GM12892 (cell line): ENCODE measurements at places on chromosomes 11 and 22.

- no peak for DNase-seq
Observed at GRCh38 chr11:112467721-112468120, 207.1 kb upstream of the PLET1 start.

DNA sequence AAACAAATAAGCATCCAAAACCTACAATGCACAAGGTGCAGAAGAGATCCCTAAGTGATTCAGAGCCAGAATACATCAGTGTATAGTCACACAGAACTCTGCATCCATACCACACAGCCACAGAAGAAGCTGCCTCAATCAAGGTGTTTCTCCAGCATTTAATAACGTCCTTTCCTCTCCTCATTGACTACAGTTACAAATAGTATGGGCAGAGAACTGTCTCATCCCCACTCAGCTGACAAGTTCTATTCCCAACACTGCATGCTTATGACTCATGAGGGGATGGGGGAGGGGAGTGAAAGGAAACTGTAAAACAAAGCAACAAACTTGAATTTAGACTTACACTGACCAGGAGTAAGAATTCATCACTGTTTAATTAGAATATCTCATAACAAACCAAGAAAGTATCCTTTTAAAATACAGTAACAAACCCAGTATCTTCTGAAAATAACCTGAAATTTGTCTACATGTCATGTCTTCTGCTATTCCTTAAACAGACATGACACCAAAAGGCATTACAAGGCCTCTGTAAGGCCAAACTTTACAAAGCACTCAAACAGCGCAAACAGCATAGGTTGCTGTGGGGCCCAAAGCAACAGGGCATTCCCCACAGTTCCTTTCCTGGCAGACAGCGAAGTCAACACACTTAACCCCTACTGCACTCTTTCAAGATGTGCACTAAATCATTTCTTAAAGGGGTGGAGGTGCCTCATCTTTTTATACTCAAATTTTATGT lies 29.3 kb downstream of the CELF1 start:
- DNase-seq: no peak

DNA sequence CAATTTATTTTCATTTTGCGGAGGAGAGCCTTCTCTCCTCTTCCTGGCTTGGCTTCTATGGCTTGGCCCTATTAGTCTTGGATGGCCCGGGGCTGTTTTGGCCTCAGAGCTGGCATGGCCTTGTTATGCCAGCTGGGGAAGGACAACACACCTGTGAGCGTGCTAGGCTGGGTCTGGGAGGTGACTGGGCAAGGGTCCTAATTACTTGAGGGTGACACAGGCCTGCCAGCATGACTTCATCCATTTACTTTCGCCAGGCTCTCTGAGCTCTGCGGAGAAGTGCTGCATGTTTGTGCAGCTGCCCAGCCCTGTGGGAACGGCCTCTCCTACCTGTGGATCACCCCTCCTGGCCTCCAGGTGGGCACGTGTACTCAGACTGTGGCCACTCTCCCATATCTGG lies 153.6 kb downstream of the SNX19 start:
- no peak for DNase-seq

GRCh38 chr22:35627267-35628041 lies 10.3 kb upstream of the MB start:
- DNase-seq: no peak

DNA sequence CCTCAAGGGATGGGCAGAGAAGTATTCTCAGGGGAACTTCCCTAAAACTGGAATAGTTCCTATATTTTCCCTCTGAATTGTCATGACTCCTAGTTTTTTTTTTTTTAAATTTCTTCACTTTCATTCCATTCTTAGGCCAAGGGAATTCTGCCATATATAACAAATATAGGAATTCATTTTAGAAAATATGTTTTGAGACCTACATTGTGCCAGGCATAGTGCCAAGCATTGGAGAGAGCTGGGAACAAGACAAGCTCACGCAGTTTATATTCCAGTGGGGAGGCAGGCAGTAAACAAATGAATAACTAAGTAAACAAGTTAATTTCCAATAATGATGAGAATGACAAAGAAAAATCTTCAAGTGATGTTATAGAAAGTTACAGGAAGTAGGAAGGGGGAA lies 2.6 kb upstream of the NPTXR start:
- no peak for DNase-seq

- no peak for DNase-seq
Observed at GRCh38 chr11:73461964-73462363, 85.8 kb downstream of the RELT start.

- no peak for DNase-seq
Observed at GRCh38 chr11:60834742-60835533, 7.0 kb upstream of the CCDC86 start.

DNA sequence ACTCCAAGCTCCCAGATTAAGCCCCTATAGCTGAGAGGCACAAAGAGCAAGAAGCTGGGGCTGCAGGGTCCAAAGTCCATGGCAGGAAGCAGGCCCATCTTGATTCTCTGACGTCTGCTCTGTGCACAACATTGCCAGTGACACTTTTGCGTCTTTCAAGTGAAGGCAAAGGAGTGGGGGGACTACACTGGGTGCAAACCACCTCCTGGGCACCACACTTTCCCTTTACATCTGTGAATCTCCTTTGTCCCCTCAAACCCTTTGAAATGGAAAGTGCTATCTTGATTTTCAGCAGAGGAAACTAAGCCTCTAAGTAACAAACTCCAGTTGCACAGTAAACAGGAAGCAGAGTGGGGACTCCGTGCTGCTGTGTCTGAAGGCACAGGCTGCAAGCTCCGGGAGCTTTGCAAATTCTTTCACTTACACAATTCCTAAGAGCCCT lies 428.0 kb downstream of the LARGE1 start:
- no peak for DNase-seq

GRCh38 chr11:112579282-112579681 lies 318.6 kb upstream of the PLET1 start:
- no peak for DNase-seq

- DNase-seq: no peak
Observed at GRCh38 chr22:49800408-49801238, 27.1 kb downstream of the BRD1 start.

GRCh38 chr22:26072621-26073020 lies 96.6 kb upstream of the SEZ6L start:
- no peak for DNase-seq

DNA sequence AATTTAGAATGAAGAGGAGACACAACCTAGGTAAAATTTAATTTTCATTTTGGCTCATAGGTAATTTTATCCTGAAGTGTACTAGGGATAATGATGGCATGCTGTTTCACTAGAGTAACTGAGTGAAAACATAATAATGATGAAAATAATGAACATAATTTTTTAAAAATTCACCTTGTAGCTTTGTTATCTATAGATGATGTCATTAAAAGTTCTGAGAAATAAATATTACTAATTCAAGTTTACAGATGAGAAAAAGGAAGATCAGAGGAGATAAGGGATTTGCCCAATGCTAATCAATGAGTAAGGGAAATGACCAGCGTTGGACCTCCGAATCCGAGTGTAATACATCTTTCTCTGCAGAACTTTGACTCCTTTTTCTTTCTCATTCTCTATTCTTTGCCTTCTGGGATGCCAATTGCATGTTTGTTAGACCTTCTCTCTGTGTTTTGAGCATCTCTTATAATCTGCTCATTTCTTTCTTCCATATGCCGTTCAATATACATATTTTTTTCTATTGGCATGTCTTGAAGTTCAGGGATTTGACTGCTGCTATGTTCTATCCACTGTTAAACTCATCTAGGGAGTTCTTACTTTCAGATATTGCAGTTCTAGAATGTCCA lies 186.5 kb downstream of the SNX19 start:
- no peak for DNase-seq

DNA sequence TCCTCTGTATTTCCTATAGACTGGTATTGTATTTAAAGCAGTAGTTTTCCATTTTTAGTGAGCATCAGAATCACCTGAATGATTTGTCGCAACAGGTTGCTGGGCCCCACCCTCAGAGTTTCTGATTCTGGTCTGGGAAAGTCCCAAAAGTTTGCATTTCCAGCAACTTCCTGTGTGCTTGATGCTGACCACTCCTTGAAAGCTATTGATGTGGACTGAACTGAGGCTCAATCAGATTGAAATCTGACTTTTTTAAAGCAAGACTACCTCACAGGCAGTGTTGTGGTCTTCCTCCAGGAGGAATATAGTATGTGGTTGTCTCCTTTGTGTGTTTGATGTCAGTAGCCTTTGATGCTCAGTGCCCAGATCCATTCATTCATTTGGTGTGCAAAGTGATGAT lies 17.2 kb upstream of the MPZL2 start:
- no peak for DNase-seq

GRCh38 chr22:10780281-10780680 lies 4747.7 kb upstream of the OR11H1 start:
- no peak for DNase-seq

GRCh38 chr22:36641902-36642640 lies 61.5 kb downstream of the CACNG2 start:
- no peak for DNase-seq

DNA sequence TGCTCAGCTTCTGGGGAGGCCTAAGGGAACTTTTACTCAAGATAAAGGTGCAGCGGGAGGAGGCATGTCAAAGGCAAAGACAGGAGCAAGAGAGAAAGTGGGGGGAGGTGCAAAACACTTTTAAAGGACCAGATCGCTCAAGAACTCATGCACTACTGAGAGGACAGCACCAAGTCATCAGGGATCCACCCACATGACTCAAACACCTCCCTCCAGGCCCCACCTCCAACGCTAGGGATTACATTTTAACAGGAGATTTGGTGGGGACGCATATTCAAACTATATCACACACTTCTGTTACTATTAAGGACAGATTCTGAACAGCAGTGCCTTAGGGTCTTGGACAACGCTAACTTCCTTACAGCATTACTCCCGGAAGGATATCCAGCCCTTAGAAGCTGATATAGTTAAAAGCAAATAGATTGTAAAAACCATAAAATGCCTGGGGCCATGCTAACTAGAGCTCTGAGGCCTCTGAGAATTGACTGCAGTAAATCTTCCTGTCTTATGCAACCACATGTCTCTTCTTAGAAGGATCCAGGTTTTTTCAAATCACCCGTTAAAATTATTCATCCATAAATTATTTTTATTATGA lies 16.7 kb upstream of the ZC3H12C start:
- no peak for DNase-seq

DNA sequence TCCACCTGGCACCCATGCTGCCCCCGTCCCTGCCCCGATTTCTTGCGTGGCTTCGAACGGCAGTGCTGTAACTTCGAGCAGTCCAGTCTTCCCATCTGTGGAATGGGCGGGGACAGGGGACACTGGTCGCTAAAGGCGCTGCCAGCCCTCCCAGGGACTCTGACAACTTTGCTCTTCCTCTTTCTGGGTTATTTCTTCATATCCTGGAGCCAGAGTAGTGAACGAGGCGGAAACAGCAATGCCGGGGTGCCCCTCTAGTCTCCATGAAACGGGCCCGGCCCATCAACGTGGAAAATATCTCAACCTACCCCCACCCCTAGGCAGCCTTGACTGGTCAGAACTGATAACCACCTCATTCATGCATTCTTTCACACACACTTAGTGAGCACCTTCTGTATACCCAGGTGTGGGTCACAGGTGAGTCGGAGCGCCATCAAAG lies 42.8 kb downstream of the TRIOBP start:
- DNase-seq: no peak

DNA sequence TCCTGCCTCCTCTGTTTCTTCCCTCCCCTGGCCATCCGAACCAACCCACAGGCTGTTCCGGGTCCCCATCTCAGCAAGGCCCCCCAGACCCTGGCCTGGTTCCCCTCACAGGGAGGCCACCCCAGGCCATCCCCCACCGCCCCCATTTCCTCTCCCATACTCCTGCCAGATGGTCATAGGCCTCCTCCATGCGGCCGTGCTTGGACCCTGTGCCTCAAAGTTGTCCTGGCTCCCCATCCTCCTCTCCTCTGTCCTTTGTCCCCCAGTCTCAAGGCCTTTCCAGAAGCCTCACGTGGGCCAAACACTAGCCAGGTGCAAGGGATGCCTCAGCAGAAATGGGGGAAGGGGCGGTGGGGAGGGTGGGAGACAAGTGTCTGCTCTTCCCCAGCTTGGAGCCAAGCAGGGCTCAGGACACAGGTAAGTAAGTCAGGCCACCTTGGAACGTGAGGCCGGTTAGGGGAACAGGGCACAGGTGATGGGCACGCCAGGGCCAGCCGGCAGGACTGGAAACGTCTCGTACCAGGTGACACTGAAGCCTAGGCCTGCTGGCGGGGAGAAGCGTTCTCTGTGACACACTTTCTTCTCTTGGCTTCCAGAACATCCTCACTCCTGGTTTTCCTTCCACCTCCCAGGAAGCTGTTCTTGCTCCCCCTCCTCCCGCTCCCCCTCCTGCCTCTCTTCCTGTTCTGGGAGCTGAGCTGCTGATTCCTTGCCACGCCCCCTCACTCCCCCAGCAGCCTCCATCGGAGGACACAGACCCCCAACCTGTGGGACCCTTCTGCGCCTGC lies 31.5 kb upstream of the SLC22A12 start:
- no peak for DNase-seq

GRCh38 chr22:50531546-50531961 lies 1.7 kb upstream of the TYMP start:
- peak; percentile 63 for DNase-seq

DNA sequence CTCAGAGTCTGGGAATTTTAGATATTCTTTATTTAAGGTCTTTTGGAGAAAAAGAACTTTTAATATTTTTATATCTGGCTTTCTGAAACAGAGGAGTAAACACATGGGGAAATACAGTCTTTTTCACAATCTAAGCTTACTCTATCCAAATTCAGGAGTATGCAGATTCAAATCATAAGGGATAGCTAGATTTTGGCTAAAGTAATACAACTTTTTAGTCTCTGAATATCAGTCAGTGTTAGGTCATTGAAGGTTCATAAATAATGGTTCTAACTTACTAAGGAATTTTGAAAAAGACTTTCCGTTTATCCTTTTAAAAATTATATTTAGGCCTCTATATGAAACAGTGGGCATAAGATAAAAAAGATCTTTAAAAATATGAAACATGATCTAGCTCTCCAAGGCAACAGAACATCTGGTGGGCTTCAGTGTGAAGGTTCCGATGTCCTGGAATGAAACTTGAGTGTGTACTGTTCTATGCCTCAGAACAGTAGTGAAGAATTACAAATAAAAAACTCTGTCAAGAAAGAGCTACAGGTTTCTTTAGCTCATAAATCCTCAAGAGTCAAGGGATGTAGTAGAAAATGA lies 165.2 kb upstream of the PDGFD start:
- DNase-seq: no peak

GRCh38 chr11:84663731-84664130 lies 963.4 kb downstream of the DLG2 start:
- DNase-seq: no peak

DNA sequence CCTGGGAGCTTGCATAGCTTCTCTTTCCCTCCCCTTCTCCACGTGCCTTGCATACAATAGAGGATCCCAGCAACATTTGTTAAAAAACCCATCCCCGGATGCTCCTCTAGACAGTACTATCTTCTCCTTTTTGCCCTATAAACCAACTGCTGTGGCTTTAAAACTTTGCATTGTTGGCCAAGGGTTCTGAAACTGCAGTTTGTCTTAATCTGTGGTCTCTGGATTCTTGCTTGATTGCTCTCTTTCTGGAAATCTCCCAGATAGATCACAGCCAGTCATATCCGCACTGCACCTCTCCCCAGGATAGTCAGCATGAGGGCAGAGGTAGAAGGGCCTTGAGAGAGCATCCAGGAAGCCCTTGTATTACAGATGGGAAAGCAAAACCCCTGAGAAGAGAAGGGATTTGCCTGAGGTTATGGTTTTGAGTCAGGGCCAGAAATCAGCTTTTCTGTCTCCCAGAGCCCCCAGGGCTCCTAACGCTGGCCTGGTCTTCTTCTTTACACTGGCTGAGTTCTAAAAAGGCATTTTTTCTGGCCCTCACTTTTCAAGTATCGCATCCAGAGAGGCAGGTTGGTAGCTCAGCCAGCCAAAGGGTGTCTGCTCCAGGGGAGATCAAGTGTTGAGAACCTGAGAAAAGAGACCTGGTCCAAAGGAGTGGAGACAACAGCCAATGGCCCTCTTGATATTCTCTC lies 70.6 kb downstream of the ADM start:
- DNase-seq: no peak
